PC-3 (cell line): ENCODE measurements at places on chromosomes 4 and X. TPM values are rescaled to one million over a fixed set of nuclear protein-coding genes. Genes with fewer than 3 reads are reported as not detected.

- DNase-seq = no peak
Measured at GRCh38 chrX:51292421-51292820, 40.2 kb upstream of the NUDT10 start.

GRCh38 chrX:54818221-54818620 is 10.7 kb downstream of the MAGED2 start:
- DNase-seq = no peak

DNA sequence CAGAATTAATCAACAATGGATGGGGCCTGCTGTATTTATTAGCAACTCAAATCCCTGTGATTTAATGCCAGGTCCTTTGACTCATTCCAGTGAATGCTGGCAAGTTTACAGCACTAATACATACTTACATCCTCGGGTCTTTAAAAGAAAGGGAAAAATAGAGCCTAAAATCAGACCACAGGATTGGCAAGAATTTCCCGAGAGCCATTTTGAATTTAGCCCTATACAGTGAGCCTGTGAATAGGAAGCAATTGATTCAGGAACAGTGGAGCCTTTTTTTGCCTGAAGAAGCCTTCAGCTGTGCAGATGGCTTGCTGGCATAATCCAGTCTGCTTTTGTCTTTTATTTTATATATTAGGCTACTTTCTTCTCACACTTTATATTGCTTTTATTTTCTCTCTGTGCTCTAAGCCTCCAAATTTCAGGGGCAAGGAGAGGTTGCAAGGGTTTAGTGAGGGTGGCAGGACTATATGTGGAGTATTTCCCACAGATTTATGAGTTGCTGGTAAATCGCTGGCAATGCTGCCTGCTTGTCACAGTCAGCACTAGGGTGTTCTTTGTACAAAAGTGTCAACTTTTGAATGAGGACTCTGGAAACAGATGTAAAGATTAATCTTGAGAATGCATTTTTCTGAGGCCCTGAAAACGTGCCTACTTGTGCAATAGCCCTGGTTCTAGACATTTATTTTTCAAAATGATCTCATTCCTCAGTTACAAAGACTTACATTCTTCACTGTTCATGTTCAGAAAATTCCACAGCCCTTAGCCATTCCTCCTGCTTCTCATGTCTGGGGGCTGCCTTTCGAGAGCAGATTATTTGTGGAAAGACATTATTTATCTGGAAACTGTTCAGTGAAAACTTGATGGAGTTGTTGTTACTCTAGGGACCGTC is 303.5 kb downstream of the SPRY1 start:
- peak; percentile 59 for DNase-seq

DNA sequence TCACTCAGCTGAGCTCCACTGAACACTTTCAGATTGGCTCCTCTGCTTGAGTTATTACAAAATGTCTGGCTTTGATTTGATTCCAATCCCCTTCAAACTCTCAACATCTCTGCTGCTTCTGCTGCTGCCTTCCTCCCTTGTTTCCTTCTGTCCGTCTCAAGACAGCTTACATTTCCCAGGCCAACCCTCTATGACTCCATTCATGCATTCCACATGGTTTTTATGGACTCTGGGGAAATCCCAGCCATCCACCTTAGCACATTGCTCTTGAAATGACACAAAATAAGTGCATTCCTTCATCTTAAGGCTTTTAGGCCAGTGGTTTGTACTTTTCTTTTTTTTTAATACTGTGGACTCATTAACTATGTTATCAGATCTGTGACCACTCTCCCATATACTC is 68.5 kb upstream of the TMEM164 start:
- DNase-seq = no peak

DNA sequence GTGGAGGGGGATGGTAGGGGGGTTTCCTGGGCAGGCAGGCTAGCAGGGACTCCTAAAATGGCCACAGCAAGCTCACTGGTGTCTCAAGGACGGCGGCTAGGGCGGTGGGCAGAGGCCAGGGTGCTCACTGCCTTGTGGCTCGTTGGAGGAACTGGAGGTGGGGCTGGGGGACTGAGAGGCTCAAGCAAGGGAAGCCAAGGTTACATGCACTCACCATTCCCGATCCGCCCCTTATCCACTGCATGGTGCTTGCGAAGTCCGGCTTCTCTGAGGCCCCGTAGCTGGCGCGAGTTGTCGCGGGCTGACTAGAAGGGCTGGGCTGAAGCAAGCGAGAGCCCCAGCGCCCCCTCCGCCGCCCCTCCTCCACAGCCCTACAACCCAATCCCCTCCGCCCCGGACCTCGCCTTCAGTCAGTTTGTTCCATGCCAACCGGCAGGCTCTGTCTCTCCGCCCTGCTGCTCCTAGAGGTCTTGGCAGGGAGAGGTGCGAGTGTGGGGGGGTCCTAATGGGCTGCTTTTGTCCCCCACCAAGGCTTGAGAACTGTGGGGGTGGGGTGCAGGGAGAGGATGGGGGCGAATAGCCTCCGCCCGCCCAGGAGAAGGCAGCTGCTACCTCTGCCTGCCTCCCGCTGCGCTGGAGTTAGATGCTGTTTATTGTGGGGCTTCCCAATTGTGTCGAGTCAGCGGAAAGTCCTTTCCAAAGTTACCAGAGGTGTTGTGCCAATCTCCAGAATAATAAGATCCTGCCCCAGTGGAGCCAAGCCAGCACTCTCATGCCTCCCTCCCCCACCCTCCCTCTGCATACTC is at the start of gene ARHGEF9:
Gene ARHGEF9 (minus strand): TSS at position 313 of the 806 bp plus-strand sequence. CDS start 69 bp downstream, at position 244.
- DNase-seq = no peak

DNA sequence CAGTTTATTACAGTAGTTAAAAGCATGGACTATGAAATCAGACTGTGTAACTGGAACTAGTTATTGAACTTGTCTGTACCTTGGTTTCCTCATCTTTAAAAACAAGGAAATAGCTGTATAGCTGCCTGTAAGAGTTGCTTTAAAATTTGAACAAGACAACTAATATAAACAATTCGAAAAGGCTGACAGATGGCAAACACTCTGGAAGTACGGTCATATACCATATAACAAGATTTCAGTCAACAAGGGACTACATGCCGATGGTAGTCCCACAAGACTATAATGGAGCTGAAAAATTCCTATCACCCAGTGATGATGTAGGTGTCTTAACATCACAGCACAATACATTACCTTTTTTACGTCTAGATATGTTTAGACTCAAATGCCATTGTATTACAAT is 78.7 kb downstream of the CNOT6L start:
- no peak for DNase-seq

DNA sequence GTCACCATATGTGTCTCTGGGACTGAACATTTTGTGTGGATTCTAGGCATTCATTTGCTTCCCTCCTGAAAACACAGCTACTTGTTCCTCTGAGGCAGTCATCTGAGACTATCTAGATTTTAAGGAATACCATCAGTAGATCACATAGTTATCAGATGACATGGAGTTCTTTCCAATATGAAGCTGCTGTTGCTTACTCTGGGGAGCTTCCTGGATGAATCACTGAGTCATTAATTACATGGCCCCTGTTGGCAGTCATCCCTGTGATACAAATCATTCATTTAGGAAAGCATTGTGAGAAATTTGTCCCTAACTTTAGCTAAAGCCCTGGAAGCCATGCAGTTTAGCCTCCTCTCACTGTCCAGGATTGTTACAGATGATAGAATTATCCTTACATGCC is 98.2 kb upstream of the ARSJ start:
- peak; percentile 77 for DNase-seq

DNA sequence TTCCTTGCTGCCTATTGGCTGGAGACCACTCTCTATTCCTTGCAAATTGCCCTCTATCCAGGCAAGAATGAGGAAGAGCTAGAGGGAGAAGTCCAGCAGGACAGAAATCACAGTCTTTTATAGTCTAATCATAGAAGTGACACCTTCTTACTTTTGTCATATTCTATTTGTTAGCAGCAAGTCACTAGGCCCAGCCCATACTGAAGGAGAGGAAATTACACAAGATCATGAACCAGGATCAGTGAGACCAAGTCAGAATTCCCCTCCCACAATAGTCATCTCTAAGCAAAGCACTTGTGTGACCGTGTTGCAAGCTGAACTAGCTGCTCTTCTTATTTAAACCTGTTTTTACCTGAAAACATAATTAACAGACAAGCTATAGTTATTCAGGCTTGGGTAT is 317.7 kb downstream of the INPP4B start:
- DNase-seq = no peak

The CLDN22 gene
- not detected in 2 replicates for total RNA-seq

DNA sequence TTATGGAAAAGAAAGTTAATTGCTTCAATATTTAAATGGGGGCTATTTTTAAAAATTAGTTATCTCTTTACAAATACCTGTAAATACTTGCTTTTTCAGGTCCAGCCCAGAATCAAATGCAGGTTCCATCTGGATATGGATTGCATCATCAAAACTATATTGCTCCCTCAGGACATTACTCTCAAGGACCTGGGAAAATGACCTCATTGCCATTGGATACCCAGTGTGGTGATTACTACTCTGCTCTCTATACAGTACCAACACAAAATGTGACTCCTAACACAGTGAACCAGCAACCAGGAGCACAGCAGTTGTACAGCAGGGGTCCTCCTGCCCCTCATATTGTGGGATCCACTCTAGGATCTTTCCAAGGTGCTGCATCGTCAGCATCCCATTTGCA is 29.2 kb downstream of the SEC24B start:
- DNase-seq = no peak

DNA sequence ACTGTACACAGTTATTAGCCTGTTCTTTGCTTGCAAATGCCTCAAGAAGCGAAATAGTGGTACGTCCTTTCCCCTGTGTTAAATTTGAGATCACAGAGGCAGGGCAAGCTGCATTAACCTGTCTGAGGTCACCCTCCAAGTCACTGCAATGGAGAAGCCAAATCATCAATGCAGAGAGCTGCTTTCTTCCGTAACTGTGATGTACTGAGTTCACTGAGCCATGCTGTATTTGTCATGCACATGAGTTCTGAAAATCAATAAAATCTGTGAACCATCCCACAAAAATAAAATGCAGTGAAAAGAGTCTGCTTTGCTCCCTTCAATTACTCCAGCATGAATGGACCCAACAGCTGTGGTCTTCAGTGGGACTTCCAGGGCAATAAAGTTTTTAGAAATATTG is 393.5 kb downstream of the KCNIP4 start:
- no peak for DNase-seq

DNA sequence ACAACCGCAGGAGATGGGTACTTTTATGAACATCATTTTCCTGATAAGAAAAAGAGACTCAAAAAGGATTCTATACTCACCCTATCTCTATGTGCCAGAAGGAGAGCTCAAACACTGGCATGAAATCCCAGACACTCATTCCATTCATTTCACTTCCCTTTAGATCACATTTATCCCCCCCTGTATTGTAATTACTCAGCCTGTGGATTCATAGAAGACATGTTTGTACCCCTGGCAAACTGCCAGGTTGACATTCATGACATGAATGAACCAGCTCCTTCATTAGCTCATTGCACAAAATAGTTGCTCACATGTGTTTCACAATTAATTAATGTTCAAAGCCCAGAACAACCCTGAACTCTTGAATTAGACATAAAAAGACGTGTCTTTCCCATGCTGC is 4.9 kb downstream of the SMR3A start:
- DNase-seq = peak; percentile 13

DNA sequence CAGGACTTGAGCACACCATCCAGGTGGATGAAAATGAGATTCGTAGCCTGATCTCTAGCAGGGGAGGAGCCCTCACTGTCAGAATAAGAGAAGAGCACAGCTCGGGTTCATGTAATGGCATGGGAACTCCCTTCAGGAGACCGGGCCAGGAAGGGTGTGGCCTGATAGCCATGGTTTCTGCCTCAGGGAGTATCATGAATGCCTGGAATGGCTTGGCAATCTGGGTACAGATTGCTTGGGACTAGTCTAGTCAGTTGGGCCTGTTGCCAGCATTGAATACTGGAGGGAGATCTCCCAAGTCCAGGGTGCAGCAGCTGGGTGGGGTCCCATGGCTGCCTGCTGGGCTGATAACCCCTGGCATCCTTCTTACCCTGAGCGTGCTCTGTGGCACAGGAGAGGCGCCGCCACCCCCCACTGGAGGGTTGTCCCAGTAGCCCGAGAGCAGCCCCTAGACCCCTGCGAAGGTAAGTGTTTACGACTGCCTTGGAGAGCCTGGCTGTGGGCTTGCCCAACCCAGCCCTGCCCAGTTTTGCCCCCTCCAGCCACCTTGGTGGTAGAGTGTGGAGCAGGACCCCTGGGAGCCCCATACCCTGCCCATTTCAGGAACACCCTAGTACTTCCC is 298.8 kb downstream of the TEX13A start:
- DNase-seq = peak; percentile 24

- DNase-seq = no peak
Measured at GRCh38 chr4:70008771-70009170, 13.0 kb downstream of the STATH start.

- no peak for DNase-seq
Measured at GRCh38 chr4:45648846-45649245, 475.0 kb downstream of the GABRG1 start.

The MSX1 gene
- 7.5 and 10.4 TPM in 2 replicates for total RNA-seq

DNA sequence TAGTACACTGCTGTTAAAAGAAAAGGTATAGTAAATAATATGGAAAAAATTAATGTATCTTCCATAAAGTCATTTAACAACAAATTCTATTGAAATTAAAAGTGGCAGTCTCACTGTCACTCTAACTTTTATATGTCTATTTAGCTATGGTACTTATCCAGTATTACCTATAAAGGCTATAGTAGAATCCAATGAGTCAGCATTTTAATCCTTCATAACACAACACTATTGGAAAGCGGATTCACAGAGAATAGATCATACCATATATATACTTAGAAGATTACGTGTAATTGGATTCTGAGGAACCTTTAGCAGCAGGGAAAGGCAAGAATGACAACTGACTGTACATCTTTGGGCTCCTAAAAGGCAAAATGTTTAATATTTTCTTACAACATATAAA is 1942.6 kb downstream of the PCDH7 start:
- no peak for DNase-seq

DNA sequence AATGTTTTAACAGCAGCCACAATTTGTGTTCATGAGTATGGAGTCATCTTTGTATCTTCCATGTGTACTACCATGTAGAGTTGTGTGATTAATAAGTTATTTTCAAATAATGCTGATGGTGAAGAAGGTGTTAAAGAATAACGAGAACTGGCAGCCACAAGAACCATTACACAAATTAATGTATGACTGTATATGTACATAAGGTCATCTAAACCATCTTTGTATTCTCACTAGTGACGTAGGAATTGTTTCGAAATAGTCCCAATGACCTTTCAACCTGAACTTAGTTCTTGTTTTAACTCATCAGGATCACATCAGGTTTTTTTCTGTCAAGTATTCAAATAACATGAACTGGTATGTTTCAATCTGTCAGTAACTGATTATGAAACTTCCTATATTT is 48.3 kb upstream of the NOCT start:
- no peak for DNase-seq

DNA sequence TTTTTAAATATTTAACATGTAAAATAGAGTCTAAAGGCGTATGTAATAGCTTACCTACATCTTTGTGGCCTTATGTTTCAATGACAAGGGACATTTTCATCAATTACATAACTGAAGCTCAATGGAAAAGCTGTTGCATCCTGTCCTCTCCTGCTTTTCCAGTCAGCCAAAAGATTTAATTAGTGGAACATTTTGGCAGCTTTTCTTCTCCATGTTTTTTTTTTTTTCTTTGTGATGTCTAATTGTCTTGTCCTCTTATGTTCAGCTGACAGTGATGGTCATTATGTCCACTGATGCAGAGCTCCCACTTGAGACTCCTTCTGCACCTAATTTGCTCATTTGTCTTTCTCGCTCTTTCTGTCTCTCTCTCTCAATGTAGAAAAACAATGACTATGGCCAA is 422.2 kb downstream of the GABRG1 start:
- DNase-seq = no peak

GRCh38 chr4:98794565-98795205 is 134.2 kb downstream of the EIF4E start:
- peak; percentile 51 for DNase-seq

- DNase-seq = peak; percentile 89
Measured at GRCh38 chrX:7119950-7120877, 27.3 kb upstream of the STS start.

GRCh38 chrX:106397788-106398538 is 213.8 kb upstream of the RADX start:
- DNase-seq = peak; percentile 67
